ENCODE measurements at places on chromosomes 4 and X.

GRCh38 chr4:158930639-158930972 is 161.8 kb downstream of the FNIP2 start:
- DNase-seq = no peak

DNA sequence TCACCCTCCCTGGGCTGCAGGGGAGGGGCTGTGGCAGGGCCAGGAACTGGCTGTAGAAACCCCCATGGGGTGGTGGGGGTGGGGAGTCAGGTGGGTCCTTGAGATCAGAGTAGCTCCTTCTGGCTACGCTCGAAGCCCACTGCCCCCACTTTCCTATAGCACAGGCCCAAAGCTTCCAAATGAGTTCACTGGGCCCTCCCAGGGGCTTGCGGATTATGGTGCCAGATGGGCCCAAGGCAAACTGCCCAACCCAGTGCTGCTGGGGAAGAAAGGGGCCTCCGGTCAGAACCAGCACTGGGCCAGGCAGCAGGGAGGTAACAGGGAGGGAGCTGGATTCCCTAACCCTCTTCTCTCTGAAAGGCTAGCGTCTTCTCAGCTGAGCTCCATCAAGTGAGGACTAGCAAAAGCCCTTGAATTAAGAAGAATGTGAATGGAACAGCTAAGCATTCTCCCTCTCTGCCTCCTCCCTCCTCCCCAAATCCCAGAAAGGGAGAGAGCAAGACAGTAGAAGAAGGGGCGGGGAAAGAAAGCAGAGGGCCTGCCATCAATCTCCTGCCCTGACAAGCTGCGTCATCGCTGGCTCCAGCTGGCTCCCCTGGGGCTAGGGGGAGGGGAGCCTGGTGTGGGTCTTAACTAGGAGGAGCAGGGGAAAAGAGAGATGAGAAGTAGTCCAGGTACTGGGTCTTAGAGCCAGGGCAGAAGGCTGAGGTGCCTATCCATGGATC is 34.7 kb downstream of the FRMPD3 start:
- DNase-seq = no peak

DNA sequence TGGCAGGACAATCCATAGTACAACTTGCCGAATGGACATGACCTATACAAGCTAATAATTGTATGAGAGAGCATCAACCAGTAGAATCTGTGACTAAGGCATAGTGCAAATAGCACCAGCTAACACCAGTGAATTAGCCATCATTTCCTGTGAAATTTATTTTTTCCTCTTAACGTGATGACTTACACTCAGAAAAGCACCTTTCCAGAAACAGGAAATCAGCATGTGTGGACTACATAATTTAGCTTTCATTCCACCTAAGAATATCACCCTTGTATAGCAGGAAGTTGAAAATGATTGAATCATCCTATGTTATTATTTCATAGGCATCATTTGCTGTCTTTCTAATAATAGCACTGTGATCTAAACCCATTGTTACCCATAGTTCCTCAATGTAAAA is 1393.4 kb upstream of the PCDH7 start:
- DNase-seq = no peak

DNA sequence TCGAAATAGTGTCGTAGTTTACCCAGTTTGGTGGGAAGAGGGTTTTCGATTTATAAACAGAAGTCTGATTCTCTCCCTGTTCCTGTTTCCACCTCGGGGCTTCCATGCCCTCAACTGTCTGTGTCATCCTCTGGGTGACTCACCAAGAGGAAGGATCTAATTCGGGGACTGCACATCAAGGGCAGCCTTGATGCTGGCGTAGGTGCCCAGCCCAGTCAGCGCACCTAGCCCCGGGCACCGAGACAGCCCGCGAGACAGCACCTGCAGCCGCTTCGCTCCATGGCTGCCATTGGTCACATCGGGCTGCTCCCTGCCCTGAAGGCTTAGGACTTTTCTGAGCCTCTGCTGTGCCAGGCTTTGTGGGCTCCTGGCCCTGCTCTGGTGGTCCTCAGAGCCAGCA is 7.7 kb downstream of the ABCD1 start:
- DNase-seq = no peak

DNA sequence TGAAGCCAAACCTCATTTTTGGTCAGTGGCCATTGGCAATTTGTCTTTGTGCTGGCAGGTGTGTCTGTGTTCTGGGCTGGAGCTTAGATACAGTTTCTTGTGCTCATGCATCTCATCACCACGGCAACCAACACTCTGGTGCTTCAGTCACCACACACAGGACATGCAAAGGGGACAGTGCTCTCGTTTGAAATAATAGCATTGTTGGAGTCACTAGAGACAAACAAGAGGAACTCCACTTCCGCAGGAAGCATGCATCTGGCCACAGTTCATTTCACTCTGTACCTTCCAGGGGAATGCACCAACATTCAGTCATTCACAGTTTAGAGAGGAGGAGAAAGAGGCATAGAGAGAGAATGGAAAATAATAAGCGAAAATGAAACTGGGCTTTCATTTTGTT is 267.4 kb downstream of the ANK2 start:
- peak; percentile 14 for DNase-seq

DNA sequence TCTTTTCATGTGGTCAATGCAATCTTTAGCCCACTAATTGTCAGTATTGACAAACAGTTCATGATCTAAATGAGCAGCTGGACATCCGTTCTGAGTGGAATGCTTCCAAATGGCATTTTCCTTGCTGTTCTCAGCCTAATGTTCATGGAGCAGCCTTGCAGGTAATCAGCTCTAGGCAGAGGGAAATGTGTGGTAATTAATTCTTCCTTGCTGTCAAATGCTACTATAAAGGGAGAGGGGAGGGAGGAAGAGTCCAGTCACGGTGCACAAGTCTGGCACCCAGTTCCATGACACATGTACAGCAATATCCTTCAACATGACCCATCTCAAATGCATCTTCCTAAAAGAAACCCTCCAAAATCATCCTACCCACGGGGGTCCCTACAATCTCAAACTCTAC is 88.5 kb downstream of the LDB2 start:
- DNase-seq = no peak

- no peak for DNase-seq
Observed at GRCh38 chr4:85728464-85728863, 253.5 kb downstream of the ARHGAP24 start.
